ENCODE measurements at places on chromosomes 3 and 15.

- H3K36me3 ChIP-seq, result peaks cover 54% of the 10 kb centered on the region
- no peak for DNase-seq
- H3K4me3 ChIP-seq, result no peak overlapping the region
- no peak overlapping the region for H3K27ac ChIP-seq
- H3K27me3 ChIP-seq, result no peaks in the 10 kb centered on the region
Observed at GRCh38 chr3:66386925-66387650, 113.7 kb downstream of the LRIG1 start.

DNA sequence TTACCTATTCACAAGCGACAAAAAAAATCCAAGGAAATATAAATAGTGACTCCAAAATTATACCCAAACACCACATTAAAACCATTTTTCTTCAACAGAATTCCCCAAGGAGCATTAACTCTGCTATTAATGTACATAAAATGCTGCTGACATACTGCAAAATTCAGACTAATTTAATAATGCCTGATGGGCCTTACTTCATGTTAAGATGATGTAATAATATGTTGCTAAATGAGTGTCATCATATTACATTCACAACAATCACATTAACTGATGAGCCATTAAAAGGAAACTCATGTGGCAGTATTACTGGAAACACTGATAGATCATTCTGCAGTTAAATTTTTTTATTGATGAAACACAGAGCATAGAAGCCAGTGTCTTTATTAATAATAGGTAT lies 204.9 kb upstream of the CGNL1 start:
- no peak overlapping the region for H3K4me3 ChIP-seq
- H3K4me1 ChIP-seq, result no peaks in the 10 kb centered on the region
- no peaks in the 10 kb centered on the region for H3K36me3 ChIP-seq
- no peak for DNase-seq

DNA sequence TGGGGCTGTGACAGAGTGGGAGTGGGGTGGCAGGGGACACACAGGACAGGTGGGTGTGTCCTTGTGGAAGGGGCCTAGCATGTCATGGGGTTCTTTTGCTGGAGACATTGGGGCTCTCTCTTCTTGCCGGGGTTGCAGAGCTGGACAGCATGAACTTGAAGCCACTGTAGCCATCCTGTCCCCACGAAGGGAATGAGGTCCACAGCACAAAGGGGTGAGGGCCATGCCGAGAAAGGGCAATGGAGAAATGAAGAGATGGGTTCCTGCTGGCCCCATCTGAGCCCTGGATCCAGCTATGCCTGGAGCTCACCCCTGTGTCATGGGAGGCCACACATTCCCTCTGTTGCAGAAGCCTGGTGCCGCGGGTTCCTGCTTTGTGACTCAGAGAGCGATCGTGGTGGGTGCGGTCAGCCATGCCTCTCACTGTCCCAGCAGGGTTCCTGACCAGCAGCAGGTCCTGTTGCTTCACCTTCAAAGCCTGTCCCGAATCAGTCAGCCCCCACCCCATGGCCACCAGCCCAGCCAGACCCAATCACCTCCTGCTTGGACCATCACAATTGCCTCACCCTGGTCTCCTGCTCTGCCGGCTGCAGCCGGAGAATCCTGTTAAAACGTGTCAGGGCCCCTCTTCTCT lies 50.0 kb downstream of the DNAJB8 start:
- DNase-seq, result no peak
- H3K4me1 ChIP-seq, result no peaks in the 10 kb centered on the region
- H3K36me3 ChIP-seq, result no peaks in the 10 kb centered on the region
- no peaks in the 10 kb centered on the region for H3K27me3 ChIP-seq

DNA sequence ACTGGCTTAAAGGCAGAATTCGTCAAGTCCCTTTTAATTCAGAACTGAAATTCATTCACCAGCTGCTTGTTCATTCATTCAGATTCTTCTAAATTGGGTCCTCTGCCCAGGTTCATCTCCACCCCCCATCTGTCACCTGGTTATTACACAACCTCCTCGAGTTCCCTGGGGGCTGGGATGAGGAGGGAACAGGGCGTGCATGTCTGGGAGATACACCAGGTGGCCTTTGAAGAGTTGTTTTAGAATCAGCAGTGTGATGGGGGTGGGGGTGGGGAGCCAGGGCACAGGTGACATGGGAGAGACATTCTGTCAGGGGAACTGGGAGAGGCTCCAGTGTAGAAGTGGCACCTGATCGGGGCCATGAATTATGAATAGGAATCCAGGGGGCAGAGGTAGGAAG lies 8.2 kb downstream of the SNX33 start:
- no peak overlapping the region for H3K4me3 ChIP-seq
- no peak overlapping the region for H3K27ac ChIP-seq
- H3K27me3 ChIP-seq, result no peaks in the 10 kb centered on the region
- no peak for DNase-seq
- peaks cover 67% of the 10 kb centered on the region for H3K4me1 ChIP-seq
- peaks cover 53% of the 10 kb centered on the region for H3K36me3 ChIP-seq

DNA sequence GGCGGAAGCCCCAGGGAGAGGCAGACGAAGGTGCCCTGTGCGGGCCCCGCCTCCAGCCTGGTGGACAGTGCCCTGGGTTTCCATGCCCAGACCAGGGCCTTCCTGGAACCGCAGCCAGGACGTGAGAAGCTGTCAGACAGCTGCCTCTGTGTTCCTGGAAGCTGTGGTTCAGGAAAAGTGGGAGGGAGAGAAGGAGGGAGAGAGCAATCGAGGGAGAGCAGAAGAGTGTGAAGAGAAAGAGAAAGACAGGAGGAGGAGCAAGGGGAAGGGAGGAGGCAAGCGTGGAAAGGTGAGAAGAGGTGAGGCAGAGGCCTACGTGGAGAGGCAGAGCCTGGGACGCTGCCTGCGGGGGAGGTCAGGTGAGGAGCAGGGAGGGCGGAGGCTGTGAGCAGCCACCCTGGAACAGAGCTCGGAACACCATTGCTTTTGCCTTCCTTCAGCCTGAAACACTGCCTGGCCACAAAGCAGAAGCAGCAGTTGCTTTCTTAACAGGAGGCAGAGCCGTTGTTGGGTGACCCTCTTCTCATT lies 18.6 kb downstream of the ZDHHC19 start:
- no peak overlapping the region for H3K27ac ChIP-seq
- no peaks in the 10 kb centered on the region for H3K36me3 ChIP-seq
- no peak for DNase-seq
- H3K4me1 ChIP-seq, result no peaks in the 10 kb centered on the region
- H3K4me3 ChIP-seq, result no peak overlapping the region

DNA sequence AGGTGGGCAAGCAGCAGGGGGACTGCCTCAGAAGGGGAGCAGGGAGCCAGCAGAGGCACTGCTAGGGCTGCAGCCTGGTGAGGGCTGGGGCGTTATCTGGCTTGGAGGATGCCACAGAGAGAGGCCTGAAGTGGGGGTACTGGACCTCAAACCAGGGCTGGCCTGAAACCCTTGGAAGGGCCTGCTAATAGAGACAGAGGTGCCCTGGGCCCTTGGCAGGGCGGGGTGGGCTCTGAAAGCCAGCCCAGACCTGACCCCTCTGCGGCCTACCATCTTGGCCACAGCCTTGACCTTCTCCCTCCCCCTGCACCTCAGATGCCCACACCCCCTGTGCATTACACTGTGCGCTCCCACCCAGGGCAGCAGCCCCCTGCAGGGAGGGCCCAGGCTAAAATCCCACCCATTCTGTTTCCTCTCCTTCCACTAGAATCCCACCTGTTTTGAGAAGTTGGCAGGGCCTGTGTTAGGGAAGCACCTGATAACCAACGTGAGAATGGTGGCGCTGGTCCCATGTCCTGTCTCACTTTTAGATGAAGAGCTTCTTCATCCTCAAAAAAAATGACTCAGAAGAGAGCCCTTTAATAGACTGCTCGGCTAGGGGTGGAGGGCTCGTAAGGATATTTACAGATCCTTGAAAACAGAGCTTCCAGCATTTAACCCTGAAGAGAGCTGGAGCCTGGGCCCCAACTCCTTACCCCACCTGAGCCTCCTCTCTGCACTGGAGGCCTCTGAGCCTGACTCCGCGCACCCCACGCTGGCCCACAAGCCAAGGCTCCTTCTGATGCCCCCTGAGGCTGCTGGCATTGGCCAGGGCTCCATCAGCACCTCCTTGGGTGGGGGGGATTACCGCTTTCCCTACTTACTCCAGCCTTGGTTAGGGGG lies 29.8 kb downstream of the LOXL1 start:
- H3K27me3 ChIP-seq, result no peaks in the 10 kb centered on the region
- peaks cover 16% of the 10 kb centered on the region for H3K4me1 ChIP-seq
- DNase-seq, result peak; percentile 40
- H3K4me3 ChIP-seq, result no peak overlapping the region
- no peaks in the 10 kb centered on the region for H3K36me3 ChIP-seq

- peak overlapping the region; percentile 74 for H3K27ac ChIP-seq
- no peaks in the 10 kb centered on the region for H3K27me3 ChIP-seq
- DNase-seq, result no peak
- H3K4me1 ChIP-seq, result no peaks in the 10 kb centered on the region
- H3K36me3 ChIP-seq, result no peaks in the 10 kb centered on the region
Observed at GRCh38 chr15:39392469-39393047, 188.3 kb upstream of the THBS1 start.

DNA sequence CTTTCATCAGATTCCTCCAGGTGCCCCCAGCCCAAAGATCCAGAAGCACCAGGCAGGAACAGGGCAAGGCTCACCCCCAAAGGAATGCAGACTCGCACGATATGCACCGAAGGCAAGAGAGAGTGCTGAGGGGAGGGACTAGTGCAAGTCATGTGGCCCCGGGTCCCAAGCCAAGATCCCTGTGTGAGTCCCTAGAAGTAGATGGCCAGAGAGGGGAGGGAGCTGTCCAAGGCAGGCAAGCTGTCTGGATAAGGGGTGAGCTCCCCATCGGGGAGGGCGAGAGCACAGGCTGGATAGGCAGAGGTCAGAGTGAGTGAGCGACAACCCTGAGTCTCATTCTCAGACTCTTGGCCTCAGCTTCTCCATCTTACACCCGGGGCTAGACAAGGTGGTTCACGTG lies 171.5 kb upstream of the LINGO1 start:
- DNase-seq, result no peak
- no peaks in the 10 kb centered on the region for H3K36me3 ChIP-seq
- no peak overlapping the region for H3K4me3 ChIP-seq
- H3K4me1 ChIP-seq, result no peaks in the 10 kb centered on the region

- no peaks in the 10 kb centered on the region for H3K4me1 ChIP-seq
- H3K4me3 ChIP-seq, result no peak overlapping the region
- H3K27ac ChIP-seq, result no peak overlapping the region
- DNase-seq, result no peak
Observed at GRCh38 chr3:81998139-81998755, 236.8 kb upstream of the GBE1 start.

- no peaks in the 10 kb centered on the region for H3K36me3 ChIP-seq
- H3K4me1 ChIP-seq, result no peaks in the 10 kb centered on the region
- H3K27me3 ChIP-seq, result no peaks in the 10 kb centered on the region
- no peak overlapping the region for H3K4me3 ChIP-seq
- no peak for DNase-seq
Observed at GRCh38 chr3:111768571-111769100, 90.4 kb upstream of the PHLDB2 start.

- no peaks in the 10 kb centered on the region for H3K36me3 ChIP-seq
- peaks cover 13% of the 10 kb centered on the region for H3K4me1 ChIP-seq
- no peak overlapping the region for H3K27ac ChIP-seq
- no peak for DNase-seq
Observed at GRCh38 chr3:140748-141330, 55.7 kb upstream of the CHL1 start.

- H3K27ac ChIP-seq, result peak overlapping the region; percentile 92
- H3K36me3 ChIP-seq, result no peaks in the 10 kb centered on the region
- H3K4me1 ChIP-seq, result peaks cover 23% of the 10 kb centered on the region
- no peaks in the 10 kb centered on the region for H3K27me3 ChIP-seq
- peak overlapping the region; percentile 89 for H3K4me3 ChIP-seq
- DNase-seq, result peak; percentile 73
Observed at GRCh38 chr3:12993517-12994356, 79.5 kb downstream of the IQSEC1 start.

GRCh38 chr15:39511916-39512260 lies 69.0 kb upstream of the THBS1 start:
- no peak overlapping the region for H3K4me3 ChIP-seq
- no peaks in the 10 kb centered on the region for H3K27me3 ChIP-seq
- peak overlapping the region; percentile 17 for H3K27ac ChIP-seq
- DNase-seq, result no peak
- peaks cover 14% of the 10 kb centered on the region for H3K4me1 ChIP-seq
- no peaks in the 10 kb centered on the region for H3K36me3 ChIP-seq

DNA sequence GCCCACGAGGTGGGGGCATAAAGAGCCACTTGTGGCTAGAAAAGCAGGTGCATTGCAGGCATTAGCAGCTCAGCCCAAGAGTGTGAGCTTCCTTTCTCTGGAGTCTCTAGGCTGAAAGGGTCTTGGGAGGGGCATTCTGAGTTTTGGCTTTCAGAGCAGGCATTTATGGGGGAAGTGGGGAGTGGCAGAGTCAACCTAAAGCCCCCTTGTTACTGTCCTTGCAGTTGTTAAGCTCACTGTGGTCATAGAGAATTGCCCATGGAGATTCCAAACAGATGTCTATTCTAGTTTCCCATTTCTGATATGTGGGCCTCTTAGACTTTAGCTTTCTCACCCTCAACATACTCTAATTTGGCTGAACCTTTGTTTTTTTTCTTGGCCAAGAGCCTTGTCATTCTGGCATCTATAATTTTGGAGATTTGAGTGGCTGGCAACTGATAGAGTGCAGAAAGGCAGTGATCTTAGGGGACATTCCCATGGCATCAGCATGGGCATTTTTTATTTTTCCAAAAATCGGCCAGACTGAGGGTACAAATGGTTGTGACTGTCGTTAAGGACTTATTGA lies 217.9 kb downstream of the THSD4 start:
- H3K4me3 ChIP-seq, result no peak overlapping the region
- H3K27ac ChIP-seq, result no peak overlapping the region
- no peaks in the 10 kb centered on the region for H3K27me3 ChIP-seq
- H3K36me3 ChIP-seq, result no peaks in the 10 kb centered on the region
- DNase-seq, result no peak

DNA sequence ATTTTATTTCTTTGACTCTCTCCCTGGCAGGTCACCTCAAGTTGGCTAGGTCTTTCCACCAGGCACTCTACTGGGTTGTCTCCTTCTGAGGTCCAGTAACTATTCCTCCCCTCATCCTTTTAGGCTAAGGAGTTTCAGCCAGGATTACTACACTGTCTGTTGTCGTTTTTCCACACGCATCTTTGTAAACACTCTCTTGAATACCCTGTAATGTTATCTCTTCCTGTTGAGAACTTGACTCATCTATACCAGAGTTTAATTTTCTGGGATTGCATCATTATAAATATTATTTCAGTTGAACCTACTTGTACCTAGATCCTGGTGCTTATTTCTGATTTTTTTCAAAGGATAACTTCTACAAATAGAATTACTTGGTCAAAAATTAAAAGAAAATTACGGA lies 138.3 kb downstream of the SQOR start:
- no peak overlapping the region for H3K4me3 ChIP-seq
- no peaks in the 10 kb centered on the region for H3K27me3 ChIP-seq
